Motor neuron (in vitro differentiated cells): ENCODE measurements at places on chromosomes 3 and 15. TPM values are rescaled to one million over a fixed set of nuclear protein-coding genes. Genes with fewer than 3 reads are reported as not detected.

Gene PLA2G4E
- 0.05 and 0.08 TPM in 2 replicates for total RNA-seq

Gene NRG4
- total RNA-seq = 0.58 and 0.73 TPM in 2 replicates

DNA sequence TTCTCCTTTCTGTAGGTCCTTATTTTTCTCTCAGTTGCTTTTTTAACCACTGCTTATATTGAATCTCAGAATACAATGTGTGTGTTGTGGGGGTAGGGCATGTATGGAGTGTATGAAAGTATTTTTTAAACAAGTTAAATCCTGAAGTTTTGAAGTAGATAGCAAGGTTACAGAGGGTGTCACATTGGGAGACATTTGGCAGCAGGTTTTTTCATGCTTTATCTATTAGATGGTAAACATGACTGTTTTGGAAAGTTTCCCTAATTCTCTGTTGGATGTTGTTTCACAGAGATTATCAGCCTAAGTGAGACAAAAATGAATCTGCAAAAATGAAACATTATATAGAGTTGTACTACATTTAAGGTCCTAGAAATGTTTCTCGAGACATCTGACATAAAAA, 190.6 kb upstream of the ARPP21 start:
- no peak for ATAC-seq

Gene CYP8B1
- 0.16 and 0.25 TPM in 2 replicates for total RNA-seq

- ATAC-seq = no peak
Measured at GRCh38 chr3:33799202-33799551, 747 bp downstream of the PDCD6IP start.

DNA sequence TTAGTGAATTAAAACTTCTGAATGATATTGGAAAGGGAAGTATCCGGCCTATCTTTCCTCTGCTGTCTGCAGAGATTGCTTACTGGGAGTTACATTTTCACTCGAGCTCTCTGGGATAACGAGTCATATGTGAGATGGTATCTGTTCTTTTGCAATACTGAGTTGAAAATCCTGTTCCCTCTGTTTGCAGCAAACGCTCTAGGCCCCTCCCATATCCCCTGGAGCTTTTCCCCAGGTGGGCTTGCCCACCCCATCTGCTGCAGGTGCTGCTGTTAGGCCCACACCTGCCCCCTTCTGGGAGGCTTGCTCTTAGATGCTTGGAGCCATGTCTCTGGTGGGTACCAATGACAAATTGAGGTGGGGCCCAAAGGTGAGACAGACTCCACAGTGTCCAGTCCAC, 42.7 kb upstream of the MTMR10 start:
- ATAC-seq = no peak

- ATAC-seq = no peak
Measured at GRCh38 chr3:74469151-74469550, 145.3 kb downstream of the CNTN3 start.

DNA sequence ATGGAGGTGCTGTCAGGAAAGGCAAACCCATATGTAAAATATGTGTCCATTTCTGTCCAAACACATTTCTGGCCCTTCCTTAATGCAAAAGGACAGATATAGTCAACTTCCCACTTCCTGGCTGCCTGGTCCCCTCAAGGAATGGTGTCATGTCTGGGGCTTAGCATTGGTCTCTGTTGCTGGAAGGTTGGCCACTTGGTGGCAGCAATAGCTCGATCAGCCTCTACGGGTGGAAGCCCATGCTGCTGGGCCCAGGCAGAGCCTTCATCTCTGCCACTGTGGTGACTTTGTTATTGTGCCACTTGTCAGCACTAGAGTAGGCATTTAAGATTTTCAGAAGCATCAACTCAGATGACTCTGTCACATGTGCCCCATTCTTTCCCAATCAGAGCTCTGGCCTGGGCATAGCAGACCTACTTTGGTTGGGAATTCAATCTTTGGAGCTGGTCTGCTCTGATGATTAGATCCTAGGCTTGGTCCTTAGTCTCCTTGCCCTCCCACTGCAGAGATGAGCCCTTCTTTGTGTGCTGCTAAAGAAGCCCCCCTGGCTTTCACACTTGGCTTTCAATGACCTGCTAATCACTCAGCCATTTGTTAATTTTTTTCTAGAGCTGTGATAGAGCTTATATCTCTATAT, 51.0 kb upstream of the SPSB4 start:
- ATAC-seq = peak; percentile 100

GRCh38 chr15:40081691-40082194, 26.9 kb downstream of the BMF start:
- peak; percentile 98 for ATAC-seq

Gene SAMMSON
- total RNA-seq = 0.81 TPM in 1 of 2 replicates, not detected in the other

GRCh38 chr3:150594150-150594549, 9.0 kb upstream of the SELENOT start:
- no peak for ATAC-seq

Gene BFSP2
- 0.78 TPM in 1 of 2 replicates, not detected in the other for total RNA-seq

- ATAC-seq = no peak
Measured at GRCh38 chr3:149989307-149989706, 18.6 kb upstream of the PFN2 start.

DNA sequence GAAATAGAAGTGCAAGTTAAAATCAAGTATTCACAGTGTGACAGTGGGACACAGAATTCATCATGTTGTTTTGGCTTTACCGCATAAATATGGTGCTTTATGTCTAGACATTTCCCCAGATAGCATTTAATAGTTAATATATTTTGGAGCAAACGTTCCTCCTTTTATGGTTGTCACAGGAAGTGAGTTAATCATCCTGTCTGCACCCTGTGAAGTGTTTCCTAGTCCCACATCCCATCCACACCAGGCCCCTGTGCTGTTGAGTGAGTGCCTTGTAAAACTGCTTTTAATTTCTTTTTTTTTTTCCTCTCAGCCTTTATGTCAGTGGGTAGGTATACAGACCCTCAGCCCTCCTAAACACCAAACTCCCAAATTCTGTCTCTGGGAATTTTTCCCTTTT, 393.7 kb downstream of the FEZF2 start:
- no peak for ATAC-seq

- ATAC-seq = peak; percentile 76
Measured at GRCh38 chr15:84914909-84915605, 30.6 kb downstream of the SLC28A1 start.

Gene MASP1
- total RNA-seq = 1.1 and 1.4 TPM in 2 replicates

Gene CHRFAM7A
- total RNA-seq = 0.38 and 1.6 TPM in 2 replicates

GRCh38 chr3:62874711-62875557, at the start of gene CADPS:
TSS of gene CADPS (minus strand) at chr3:62875416. CDS start at chr3:62875029, 387 bp downstream.
- ATAC-seq = peak; percentile 3

DNA sequence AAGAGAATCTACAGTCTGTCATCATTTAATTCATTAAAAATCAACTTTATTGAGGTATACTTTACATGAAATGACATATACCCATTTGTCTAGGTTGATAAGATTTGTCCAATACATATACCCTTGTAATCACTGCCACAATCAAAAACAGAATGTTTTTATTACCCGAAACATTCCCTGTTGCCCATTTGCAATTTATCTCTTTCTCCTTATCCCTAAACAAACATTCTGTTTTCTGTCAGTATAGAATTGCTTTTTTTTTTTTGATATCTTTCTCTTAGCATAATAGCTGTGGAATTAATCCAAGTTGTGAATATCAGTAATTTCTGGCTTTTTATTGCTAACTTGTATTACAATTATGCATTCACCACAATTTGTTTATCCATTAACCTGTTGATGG, 4.3 kb upstream of the CNTN6 start:
- no peak for ATAC-seq

Gene HSPBAP1
- 34.6 and 37.5 TPM in 2 replicates for total RNA-seq

Gene SNTN
- total RNA-seq = 0.19 TPM in 1 of 2 replicates, not detected in the other
